ENCODE measurements at places on chromosomes 3 and 15.
A peak's percentile ranks its signal among the peaks of the same experiment; 100 is the strongest.

DNA sequence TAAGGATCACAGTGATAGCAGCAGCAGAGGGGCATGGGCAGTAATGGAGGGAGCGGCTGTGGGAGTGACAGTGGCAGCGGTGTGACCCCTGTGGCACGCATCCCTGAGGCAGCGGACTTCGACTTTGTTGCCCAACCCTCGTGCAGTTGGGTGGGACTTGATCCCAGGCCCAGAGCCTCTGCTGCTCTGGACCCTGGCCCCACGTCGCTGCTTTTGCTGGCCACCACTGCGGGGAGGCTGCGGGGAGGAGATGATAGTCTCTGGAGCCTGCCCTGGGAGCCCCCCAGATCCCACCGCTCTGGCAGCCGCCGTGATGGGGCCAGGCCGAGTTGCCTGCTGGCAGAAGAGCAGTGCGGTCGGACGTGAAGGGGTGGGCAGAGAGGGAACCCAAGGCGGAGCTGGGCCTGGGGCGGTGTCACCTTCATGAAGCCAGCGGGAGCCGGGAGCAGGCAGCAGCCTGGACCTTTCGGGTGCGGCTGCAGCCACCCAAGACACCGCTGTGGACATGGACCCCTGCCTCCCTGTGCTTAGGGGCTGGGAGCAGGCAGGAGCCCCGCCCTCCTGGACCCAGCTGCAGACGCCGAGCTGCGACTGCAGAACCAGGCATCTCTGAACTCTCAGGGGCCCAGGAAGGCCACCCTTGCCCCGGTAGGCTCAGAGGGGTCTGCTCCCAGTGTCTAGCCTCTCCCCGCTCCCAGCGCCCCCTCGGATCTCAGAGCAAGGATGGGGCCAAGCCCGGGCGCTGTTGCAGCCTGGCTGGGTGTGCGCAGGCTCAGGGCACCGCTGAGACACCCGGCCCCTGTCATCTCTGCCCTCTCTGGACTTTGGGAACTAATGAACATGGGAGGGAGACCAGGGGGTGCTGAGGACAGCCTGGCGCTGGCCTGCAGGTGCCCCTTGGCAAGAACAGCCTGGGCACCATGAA lies 38.3 kb downstream of the COMMD2 start:
- no peak for DNase-seq

- no peak for DNase-seq
Observed at GRCh38 chr3:157582637-157582973, 79.4 kb upstream of the VEPH1 start.

DNA sequence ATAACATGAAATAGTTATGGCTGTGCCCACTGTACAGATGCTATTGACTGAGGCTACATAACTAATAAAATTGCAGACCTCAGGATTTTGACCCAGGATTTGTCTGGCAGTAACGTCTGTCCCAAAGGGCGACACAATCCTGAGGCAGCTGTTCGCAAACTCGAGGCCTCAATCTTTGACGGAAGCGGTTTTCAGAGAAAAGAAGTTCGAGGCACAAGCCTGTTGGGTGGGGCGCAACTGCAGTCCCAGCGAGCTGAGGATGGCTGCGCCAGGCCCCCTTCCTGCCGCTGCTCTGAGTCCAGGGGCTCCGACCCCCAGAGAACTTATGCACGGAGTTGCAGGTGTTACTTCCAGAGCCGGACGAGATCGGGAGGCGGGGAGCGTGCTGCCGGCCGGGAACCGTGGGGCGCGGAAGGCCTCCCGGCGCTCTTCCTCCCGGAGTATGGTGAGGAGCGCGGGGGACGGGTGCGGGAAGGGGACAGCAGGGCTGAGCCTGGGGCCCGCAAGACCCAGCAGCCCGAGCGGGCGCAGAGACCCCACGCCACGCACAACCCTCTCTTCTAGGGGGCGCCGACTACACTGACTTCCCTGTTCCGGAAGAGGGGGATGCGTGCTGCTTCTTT lies at the start of gene PARP15:
Gene PARP15, plus strand, starts transcription at position 242 of the 623 bp plus-strand sequence. Its CDS starts 18 bp downstream, at position 260.
- peak; percentile 62 for DNase-seq

- DNase-seq = no peak
Observed at GRCh38 chr3:60948488-60948887, 302.8 kb downstream of the FHIT start.

DNA sequence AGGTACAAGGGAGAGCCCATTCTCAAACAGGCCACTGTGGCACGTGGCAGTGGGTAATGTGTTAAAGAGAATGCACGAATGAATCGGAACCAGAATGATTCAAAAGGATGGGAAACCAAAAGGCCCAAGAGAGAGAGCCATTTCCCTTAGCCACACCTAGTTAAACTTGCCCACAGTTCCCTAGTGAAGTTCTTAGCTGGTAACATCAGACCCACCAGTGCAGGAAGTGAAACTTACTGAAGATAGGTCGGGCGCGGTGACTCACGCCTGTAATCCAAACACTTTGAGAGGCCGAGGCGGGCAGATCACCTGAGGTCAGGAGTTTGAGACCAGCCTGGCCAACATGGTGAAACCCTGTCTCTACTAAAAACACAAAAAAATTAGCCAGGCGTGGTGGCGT lies 97.1 kb downstream of the MEX3B start:
- DNase-seq = peak; percentile 10

DNA sequence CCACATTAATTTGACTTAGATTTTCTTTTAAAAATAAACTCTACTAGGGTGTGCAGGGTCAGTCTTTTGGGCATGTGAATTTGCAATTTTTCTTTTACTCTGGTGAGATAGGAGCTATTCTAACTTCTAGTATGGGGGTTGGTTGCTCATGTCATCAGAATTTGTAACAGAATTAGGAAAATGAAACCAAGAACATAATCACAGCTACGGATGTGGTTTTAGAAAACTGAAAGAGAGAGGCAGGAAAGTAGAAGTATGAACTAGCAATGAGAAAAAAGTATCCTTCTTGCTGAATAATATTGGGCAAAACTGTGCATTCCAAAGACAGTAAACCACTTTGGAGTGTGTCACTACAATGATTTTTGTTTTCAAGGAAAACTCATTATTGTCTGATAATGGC lies 43.3 kb downstream of the ADPGK start:
- no peak for DNase-seq

GRCh38 chr3:185711255-185711870 lies 113.5 kb downstream of the IGF2BP2 start:
- no peak for DNase-seq

All from activated CD4-positive, alpha-beta memory T cell treated with anti-CD3 and anti-CD28 coated beads for 36 hours (primary cell).